ENCODE measurements at places on chromosomes 5 and 9.

DNA sequence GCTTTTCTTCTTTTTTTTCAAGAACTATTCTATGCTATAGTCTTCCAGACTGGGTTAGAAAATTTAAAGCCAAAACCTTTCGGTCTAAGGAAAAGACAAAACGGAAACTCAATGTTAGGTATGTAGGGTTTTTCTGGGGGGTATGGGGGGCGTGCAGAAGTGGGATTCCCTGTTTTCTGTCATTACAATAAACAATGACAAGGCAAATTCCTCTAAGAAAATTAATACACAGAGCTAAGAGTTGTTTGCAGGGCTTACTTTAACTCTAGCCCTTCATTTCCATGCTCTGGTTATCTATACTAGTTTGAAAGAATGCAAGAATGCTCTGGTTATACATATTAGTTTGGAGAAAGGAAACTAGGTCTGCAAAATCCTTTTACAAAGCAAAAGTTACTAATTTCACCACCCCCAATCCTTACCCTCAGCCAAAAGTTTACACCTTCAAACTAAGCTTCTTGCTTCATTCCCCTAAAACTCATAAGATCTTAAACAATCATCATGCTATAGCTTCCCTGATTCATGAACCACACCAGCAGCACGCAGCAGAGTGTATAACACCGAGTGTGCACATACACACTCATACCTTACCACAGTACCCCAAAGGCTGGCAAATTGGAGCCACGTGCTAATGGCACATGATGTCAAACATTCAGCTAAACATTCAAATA lies 89.1 kb upstream of the NR5A1 start:
- DNase-seq, result no peak

GRCh38 chr9:128214571-128215490 lies 11.7 kb downstream of the DNM1 start:
- DNase-seq, result no peak

DNA sequence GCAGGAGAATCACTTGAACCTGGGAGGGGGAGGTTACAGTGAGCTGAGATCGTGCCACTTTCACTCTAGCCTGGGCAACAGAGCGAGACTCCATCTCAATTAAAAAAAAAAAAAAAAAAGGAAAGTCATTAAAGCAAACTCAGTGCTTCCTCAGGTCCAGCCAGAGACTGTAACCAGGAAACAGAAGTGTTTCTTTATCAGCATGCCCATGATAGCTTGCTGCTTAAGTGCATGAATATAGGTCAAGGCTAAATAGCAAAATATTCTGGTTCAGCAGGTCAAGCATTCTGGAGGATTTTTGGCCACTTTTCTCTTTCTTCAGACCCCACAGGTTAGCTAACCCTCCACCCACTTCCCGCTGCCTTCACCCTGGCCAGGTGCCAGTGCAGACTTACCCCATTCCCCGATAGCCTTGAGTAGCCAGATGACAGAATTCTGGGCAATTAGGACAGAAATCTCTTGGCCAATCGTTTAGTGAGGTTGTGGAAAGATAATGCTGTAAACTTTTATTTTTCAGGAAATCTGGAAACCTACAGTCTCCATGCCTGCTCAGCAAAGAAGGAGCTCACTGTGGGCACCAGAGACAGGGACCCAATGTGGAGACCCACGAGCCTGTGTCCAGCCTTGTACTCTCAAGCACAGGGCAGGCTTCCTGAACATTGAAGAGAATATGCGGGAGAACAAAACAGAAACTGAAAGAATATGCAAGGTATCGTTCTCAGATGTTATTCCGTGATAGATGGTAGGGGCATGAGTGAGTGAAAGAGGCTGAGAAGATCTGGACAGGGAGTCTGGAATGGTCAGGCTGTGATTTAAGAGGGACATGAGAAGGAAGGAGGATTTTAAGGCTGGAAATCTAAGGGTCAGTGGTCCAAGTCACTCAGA lies 4.2 kb upstream of the UGT3A2 start:
- DNase-seq, result no peak

DNA sequence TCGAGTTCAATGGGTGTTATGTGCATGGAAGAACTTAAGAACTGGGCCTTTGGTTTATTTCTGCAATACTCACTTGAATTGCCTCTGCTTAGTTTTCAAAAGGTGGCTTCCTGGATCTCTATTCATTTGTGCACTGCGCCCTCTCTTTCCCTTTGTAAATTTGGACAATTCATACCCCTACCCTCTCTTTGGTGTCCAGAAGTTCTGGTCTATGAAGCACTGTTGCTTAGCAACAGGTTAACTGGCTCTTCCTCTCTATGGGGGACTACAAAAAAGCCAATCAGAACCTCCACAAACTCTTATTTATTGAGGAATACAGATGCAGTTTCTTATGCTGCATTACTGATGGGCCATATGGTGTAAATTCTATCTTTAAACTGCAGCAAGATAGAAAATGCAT lies 13.5 kb upstream of the FAM120A start:
- no peak for DNase-seq

- no peak for DNase-seq
Observed at GRCh38 chr5:1755321-1755949, 44.2 kb downstream of the MRPL36 start.

- DNase-seq, result no peak
Observed at GRCh38 chr5:142846406-142846805, 76.2 kb downstream of the ARHGAP26 start.

DNA sequence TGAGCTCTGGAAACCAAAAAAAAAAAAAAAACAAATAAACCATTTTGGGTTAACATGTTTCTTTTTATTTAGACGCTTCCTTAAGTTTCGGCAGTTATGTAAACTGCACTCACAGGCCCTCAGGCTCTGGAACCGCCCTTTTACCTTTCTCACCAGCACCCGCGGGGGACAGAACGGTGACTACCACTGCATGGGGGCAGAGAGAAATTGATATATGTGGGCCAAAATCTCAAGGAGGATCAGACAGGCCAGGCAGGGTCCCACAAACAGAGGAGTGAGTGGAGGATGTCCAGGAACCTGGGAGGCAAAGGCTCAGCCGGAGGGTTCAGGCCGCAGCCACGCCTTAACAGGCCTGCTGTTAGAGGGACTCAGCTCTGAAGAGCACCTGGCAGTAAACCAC lies 54.4 kb downstream of the IRX2 start:
- DNase-seq, result no peak

DNA sequence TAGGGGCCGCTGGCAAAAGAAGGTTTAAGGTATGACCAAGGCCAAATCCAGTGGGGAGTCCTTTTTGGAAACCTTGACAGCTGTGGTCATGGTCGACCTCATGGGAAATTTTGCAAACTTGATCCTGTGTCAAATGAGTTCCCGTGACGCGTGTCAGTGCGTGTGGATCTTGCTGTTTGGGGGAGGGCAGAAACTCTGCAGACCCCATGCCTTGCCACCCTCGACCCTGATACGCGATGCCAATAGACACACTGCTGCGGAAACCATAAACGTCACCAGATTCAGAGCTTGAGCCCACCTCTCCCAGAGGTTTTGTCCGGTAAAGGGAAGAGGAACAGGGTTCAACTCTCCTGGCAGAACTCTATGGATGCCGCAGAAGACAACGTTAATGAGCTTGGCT lies 104.7 kb downstream of the ADAMTS2 start:
- no peak for DNase-seq

DNA sequence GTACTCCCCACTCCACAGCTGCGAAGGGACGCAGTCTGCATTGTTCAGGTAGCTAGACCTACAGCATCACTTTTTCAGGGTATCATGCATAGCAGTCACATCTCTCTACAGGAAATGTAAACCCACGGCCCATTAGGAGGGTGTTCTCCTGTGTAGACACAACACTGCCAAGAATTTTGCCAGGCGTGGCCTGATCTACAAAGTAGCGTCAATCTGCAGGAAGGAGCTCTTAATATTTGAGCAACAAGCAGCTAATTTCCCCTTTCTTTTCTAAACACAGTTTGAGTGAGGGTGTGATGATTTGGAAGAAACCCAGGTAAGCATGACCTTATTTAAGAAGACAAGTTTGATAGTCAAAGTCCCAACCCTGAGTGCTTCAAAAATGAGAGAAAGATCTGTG lies 419.0 kb downstream of the GADD45G start:
- DNase-seq, result no peak

- no peak for DNase-seq
Observed at GRCh38 chr5:78215972-78216371, 78.5 kb downstream of the AP3B1 start.

DNA sequence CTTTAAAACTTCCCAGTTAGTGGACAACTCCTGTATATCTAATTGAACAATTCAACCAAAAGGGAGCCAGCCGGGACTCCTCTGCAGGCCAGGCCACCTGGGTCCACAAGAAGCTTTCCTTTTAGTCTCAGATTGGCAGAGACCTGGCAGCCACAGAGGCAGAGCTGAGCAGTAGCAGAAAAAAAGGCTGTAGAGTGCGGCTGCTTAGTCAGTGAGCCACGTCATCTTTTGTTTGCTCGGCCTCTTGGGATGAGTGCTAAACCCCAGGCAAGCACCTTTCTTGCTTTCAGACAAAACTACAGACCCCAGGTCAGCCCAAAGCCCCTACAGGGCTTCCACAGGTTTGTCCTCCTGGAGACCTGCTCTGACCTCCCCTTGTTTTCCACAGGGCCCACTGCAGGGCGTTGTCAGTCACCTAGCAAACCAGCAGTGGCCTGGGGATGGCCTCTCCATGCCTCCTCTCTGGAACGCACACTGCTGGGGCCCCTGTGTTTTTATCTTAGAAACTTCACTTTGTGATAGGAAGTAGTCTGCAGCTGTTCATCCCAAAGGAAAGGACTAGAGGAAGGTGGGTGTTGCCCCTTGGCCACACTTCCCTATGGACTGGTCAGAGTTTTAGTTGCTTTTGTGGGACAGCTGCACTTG lies 49.9 kb downstream of the SHB start:
- peak; percentile 93 for DNase-seq

DNA sequence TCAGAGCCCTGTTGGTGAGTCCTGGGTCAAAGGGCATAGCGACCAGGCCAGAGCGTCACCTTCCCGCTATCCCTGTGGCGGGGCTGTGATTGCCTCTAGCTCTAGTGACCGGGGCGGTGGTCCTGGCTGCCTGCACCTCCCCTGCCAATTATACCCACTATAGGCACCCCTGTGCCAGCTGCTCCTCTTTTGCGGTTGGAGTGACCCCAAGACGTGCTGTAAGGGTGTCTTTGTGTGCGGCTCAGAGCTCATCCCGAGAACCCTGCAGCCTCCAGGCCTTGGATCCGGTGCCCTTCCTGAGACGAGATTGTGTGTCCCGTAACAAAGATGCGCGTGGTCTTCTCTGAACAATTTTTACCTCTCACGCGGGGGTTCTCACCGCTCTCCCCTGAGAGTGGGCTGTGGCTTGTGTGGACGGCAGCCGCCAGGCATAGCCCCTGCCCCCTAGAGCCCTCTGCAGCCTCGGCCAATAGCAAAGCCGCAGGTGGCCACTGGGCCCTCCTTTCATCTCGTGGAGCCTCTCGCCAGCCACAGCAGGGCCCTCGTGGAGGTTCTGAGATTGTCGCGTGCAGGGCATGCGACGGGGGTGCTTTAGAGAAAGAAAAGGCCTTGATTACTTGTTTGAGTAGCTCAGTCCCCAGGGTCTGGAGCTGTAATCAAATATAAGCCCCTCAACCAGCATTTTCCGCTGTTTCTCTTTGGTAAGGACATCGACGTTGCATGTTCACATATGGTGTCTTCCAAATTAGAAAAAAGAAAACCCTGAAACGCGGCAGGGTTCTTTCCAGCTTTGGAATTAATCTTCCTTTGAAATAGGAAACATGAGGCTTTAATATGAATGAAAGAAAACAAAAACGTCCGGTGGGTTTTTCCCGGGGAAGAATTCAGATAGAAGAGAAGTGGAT lies 10.7 kb downstream of the NKD2 start:
- no peak for DNase-seq

- no peak for DNase-seq
Observed at GRCh38 chr5:156500755-156501154, 173.8 kb downstream of the SGCD start.

DNA sequence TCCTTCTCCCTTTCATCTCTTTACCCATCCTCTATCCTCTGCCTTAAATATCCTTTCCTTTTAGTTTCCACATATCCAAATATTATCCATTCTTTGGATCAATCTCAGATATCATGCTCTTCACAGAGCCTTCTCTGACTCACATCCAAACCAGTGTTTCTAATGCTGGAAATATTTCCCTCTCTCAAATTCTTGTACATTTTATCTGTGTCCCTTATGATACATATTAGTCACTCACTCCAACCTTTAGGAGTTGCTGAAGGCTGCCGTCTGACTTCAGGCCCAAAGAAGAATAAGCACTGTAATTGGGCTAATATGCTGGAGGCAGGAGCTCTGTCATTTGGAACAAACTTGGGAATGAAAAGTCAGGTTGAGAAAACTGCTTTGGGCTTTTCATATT lies 156.4 kb upstream of the RUSC2 start:
- peak; percentile 82 for DNase-seq

GRCh38 chr9:3045153-3045552 lies 201.3 kb upstream of the PUM3 start:
- DNase-seq, result no peak
